Activated CD4-positive, CD25-positive, alpha-beta regulatory T cell treated with anti-CD3 and anti-CD28 coated beads, Interleukin-2, amount 50 U/mL, for 72 hours (primary cell): ENCODE measurements at places on chromosomes 2 and 18.
A peak's percentile ranks its signal among the peaks of the same experiment; 100 is the strongest.

- no peak for DNase-seq
Observed at GRCh38 chr18:45826084-45826483, 609 bp downstream of the SIGLEC15 start.

DNA sequence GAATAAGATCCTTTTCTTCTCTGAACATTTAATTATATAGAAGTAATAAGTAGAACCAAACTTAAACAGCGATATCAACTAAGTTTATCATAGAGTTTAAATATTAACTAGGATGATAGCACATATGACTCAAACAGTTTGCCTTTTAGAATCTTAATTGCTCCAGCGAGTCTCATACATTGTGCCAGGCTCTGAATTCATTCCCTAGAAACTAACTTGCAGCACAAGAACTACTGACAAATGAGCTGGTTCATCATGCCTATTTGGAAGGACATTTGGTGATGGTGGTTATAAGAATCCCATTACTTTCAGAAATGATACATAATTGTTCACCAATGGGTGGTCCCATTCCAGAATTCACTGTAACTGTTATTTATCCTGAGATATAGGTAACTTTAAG lies 1026.6 kb upstream of the DDX18 start:
- no peak for DNase-seq

- DNase-seq: no peak
Observed at GRCh38 chr2:227207573-227207972, 43.1 kb downstream of the COL4A3 start.

GRCh38 chr2:20608666-20609348 lies 42.1 kb downstream of the HS1BP3 start:
- no peak for DNase-seq

DNA sequence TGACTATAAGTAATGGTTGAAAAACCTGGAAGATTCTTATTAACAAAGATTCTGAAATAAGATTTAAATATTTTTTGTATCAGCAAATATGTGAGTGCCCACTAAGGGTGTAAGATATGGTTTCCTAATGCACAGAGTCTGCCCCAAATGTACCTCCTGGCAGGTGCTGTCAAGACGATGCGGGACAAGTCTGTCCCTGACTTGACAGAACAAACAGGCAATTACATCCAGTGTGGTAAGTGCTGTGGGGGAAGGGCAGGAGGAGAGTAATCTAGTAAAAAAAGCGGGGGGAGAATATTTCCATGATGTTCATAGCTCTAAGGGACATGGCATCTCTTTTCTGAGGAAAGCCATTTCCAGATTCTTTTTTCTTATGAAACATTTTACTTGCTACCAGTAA lies 127.5 kb downstream of the COL4A4 start:
- DNase-seq: no peak

DNA sequence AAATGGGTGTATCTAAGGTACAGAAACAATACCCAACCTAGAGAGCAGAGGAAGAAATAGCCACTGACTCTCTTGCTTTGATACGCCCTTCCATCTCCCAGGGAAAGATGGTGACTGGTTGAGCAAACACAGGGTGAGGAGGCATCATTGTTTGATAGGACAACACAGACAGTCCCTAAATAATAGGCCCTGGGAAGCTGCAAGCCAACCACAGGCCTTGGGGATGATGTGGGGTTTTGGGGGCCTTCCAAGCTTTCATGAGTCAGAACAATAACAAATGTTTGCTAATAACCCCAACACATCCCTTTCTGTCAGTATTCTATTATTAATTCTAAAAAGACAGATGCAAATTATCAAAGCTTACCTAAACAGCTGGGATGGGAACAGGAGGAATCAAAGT lies 9.8 kb downstream of the LGALSL start:
- no peak for DNase-seq

DNA sequence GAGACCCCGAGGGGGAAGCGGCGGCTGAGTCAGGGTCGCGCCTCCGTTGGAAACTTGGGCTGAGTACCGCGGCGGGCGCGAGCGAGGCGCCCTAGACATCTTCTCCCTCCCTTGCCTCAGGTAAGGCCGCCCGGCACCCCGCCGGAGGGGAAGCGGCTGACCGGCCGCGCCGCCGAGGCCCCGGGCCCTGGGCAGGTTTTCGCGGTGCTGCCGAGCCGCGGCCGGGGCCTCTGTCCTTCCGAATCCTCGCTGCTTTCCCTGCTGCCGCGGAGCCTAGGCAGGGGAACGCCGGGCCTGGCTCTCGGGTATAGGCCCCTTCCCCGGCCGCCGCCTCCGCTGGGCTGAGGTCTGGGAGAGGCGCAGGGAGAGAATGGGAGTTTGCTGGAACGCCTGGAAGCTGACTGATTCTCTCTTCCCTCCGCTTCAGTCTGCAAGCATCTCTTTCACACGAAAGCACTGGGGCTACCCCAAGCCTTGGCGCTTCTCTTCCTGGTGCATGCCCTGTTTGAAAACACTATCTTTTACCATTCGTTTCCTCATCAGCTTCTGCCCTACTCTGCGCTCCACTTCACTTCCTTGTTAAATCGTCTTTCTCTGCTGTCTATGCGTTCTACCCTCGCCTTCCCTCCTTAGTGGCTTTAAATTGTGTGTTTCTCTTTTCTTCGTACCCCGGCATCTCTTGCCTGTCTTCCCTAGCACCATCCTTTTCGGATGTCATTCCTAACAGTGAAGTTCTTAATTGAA lies 652 bp downstream of the PPM1B start:
- peak; percentile 58 for DNase-seq

GRCh38 chr2:225599856-225600255 lies 200.3 kb downstream of the NYAP2 start:
- no peak for DNase-seq

- DNase-seq: no peak
Observed at GRCh38 chr18:69267895-69268294, 132.8 kb upstream of the DOK6 start.

- DNase-seq: no peak
Observed at GRCh38 chr18:63409301-63409700, 13.0 kb downstream of the VPS4B start.

DNA sequence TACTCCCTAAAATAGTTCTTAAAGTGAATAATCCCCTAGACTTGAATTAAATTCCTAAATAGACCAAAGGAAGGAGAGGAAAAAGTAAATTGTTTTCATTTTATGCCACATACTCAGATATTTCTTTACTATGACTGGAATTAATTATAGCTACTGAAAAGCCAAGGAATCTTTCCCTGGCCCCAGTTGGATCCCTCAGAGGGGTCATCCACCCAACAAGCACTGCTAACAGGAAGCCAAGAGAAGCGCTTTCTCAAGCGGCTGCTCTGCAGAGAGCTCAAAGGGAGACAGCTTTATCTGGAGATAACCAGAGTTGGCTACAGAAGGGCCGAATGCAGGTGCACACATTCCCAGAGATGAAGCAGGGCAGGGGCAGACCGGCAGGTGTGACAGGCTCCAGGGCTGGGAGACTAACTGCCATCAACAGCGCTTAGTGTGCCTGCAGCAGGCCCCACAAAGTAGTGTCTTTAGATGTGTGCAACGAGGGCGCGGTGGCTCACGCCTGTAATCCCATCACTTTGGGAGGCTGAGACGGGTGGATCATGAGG lies 51.1 kb downstream of the POLR1A start:
- DNase-seq: peak; percentile 17

- no peak for DNase-seq
Observed at GRCh38 chr2:9306911-9307310, 100.3 kb downstream of the ASAP2 start.

DNA sequence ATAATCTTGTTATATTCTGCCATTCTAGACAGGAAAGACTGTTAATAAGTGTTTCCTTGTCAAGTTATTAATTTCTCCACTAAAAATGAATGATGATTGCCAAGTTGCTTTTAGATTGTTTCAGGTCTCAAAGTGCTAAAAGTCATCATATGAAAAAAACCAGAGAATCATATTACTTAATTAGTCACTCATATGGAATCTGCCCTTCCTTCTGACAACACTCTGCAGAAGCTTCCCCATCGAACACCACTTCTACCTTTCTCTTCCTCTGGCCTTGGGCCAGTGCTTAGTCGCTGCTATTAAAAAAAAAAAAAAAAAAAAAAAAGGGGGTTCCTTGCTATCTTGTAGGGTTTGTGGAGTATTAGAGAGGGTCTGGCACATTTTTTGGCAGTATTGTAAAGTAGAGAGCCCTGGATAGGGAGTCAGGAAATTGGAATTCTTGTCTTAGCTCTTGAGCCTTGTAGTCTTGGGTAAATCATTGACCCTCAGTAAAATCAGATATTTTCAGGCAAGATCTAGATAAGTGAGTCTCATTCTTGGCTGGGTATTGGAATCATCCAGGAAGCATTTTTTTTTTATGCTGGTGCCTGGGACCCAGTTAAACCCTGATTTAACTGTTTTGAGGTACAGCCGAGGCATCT lies 141.7 kb upstream of the CCDC68 start:
- no peak for DNase-seq

DNA sequence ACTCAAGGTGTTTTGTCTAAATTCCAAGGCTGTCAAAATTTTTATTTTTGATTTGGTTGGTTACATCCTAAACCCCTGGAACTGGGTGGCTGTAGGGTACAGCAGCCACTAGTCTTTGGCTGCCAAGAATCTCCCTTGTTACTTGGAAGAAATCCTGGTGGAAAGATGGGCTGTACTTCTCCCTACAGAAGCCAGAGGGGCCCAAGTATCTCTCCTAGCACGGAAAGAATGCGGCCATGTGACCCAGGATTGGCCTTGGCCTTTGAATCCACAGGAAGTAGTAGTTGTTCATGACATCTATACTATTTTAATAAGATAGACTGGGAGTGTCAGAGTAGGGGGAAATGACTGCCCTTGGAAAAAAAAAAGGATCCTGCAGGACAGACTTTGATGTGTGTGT lies 54.4 kb upstream of the MYO3B start:
- no peak for DNase-seq

DNA sequence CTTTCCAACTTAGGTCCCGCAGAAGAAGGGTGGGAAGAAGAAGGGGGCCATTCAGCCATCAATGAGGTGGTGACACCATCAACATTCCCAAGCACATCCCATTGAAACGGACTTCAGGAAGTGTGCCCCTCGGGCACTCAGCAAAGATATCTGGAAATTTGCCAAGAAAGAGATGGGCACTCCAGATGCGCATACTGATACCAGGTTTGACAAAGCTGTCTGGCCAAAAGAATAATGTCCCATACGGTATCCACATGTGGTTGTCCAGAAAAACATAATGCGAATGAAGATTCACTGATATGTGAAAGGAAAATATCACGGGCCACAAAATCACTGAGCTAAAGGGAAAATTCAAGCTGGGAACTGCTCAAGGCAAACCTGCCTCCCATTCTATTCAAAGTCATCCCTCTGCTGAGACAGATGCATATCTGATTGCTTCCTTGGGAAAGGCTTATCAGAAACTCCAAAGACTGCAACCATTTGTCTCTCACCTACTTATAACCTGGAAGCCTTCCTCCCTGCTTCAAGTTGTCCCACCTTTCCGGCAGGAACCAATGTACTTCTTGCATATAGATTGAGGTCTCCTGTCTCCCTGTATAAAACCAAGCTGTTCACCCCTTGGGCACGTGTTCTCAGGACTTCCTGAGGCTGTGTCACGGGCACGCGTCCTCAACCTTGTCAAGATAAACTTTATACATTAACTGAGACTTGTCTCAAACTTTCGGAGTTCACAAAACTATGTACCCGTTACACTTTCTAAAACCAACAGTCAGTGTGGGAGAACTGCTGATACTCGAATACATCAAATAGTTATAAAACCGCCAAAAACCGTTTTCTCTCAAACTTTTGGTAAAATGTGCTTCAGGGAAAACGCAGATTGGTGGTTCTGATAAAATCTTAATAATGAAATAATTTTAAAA lies 1.3 kb upstream of the PDK1 start:
- DNase-seq: no peak

GRCh38 chr2:31170071-31170698 lies 31.9 kb upstream of the GALNT14 start:
- peak; percentile 44 for DNase-seq

DNA sequence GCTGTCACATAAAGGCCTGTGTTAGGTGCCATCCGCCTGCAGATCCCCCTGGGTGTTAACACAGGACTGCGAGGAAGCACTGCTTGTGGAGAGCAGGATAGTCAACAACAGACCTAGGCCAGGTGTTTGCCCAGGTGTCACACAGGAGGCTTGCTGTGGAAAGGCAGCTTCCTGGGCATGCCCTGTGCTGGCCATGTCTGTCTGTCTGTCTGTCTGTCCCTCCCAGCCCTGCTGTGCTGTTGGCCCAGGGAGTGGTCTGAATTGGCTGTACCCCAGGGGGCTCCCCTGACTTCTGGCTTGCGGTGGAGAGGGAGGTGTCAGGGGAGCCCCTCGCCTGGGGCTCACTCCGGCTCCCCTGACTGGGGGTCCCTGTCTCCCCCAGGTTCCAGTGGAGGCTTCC lies 53.2 kb downstream of the SH3BP4 start:
- DNase-seq: no peak

DNA sequence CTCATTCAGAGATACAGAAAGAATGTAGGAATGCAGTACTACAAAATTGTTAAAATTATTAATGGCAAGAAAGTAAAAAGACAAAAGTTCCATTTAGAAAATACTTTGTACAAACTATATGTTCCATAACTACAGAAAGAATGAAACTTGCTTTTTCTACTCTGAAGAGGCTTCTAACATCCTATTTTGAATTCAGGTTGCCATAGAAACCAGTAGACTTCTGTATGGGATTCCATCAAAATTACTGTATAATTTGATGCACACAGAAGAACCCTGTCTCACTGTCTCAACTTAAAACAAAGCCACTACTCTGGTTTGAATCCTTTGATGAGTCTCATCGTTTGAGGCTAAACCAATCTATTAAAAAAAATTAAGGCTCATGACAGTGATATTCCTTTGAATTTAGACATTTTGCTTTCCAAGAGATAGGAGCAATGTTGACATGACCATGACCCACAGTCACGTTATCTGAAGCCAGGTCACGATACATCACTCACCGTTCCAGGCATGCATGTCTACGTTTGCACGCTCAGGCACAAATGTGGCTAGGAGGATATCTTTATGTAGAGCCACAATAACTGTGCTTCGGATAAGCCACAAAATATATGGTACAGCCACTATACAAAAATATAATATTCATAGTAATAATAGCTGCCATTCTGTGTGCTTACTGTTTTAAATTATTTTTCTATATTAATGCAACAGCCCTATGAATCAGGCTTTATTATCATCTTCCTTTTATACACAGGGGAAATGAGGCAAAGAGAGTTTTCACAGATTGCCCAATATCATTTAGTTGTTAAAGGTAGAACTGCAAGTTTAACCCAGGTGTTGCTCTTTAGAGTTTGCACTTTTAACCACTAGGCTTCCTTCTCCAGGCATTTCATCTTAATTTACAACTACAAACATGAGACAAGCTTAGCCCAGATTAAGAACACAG lies 82.4 kb downstream of the CACNB4 start:
- no peak for DNase-seq

DNA sequence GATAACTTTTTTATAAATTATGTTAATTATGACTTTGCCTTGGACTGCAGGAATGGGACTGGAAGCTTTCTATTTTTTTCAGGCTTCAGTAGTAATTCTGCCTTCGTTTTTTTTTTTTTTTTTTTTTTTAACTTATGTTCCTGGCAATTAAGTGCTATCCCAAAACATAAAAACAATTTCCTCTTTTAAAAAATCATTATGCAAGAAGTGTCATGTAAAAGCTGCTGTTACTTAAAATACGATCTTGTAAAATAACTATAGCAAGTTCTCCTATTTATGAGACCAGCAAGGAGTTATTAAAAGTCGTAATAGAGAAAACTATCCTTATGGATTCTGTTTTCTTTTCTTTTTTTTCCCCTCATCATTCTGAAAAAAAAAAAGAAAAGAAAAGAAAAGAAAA lies 301.6 kb upstream of the FBXO11 start:
- no peak for DNase-seq

GRCh38 chr2:555164-555922 lies 121.9 kb downstream of the TMEM18 start:
- no peak for DNase-seq
